ENCODE measurements at places on chromosomes 7 and 10. TPM values are rescaled to one million over a fixed set of nuclear protein-coding genes. Genes with fewer than 3 reads are reported as not detected.

DNA sequence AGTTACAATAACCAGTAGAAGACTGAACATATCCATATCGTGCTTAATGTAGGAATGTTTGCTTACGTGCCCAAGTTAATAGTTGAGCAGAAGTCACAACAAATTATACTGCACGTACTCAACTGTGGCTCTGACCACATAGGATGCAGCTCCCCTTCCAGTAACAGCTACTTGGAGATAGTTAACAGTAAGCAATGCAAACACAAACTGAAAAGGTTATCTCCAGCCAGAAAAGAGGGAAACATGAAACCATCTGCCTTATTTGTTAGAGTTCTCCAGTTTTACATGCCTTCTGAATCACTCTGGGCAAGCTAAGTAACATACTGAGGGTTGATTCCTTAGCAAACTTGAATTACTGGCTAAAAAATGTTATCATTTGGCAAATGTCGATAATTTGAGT, 9.8 kb downstream of the DHX32 start:
- no peak for DNase-seq

- peak; percentile 100 for DNase-seq
Observed at GRCh38 chr10:97498076-97498840, at the start of gene MMS19. MMS19 (minus strand) TSS chr10:97498422; CDS start chr10:97498384, 38 bp downstream.

DNA sequence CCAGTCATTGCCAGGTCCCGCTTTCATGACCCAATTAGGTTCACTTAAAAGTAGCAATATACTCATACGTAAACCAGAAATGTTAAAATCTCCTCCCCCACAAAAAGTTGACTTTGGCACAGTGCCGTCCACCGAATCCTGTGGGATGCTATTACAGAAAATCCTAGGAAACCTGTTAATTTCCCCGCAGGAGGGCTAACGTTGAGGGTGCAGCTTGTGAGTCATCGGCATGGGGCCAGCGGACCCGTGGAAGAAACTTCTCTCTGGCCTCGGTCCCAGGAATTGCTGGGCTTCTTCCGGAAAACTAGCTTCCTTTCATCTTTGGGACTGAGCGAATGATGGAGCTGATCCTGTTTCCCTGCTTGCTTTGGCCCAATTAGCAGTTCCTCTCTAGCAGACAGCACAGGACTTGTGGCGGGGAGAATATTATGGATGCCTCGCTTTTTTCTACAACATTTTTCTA, 13.5 kb downstream of the CRYGN start:
- DNase-seq: peak; percentile 91

DNA sequence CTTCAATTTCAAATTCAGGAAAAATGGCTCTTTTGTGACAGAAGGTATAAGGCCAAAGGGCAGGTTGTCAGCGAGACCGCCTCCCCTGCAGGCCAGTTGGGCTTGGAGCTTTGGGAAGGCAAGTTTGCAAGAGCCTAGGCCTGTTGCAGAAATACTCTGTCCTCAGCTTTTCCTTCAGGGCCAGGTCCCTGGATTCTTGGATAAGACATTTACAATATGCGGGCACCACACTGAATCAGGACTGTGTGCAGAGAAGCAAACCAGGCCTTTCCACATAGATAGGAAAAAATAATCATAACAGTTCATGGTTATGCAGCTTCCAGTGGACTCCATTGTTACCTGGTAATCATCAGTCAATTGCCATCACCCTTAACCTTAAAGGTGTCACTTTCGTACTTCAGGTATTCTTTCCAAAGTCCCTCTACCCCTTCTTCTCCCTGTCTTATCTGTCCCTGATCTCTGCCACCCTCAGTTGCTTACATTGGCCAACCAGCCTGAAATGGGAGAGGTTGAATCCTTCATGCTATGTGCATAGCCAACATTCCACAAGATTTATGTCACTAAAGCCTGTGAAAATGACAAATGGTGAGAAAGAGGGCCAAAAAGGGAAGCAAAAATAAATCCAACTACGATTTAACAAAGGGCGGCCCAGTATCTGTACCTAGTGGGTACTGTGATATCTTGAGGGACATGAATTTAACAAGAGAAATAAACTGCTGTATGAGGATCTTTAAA, 304.5 kb upstream of the NFE2L3 start:
- DNase-seq: no peak

DNA sequence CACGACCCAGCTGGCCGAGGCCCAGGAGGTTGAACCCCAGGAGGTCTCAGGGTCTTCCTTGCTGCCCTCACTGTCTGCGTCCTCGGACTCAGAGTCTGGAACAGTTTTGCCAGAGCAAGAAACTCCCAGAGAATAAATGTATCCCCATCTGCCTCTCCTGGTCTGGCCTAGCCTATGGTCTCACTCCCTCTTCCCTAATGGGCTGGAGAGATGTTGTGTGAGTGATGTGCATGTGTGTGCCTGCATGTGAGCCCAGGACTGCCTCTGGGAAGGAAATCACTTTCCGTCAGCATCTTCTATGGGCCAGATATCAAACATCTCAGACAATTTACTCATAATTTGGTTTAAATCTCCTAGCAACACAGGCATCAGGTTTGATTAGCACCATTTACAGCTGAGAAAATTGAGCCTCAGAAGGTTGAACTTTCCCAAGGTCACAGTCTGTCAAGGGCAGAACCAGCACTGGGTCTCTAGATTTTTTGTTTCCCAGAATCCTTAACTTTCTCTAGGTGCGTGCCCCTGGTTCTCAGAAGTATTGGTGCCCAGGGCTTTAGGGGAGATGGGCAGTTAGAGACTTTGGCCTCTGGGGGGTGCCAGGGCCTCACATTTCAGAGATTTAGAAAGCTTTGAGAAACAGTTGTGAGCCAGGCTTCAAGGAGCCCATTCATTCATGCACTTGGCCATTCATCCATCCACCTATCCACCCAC, 4.9 kb downstream of the TMEM270 start:
- peak; percentile 63 for DNase-seq

The MBLAC1 gene
- 3.0 TPM for total RNA-seq

DNA sequence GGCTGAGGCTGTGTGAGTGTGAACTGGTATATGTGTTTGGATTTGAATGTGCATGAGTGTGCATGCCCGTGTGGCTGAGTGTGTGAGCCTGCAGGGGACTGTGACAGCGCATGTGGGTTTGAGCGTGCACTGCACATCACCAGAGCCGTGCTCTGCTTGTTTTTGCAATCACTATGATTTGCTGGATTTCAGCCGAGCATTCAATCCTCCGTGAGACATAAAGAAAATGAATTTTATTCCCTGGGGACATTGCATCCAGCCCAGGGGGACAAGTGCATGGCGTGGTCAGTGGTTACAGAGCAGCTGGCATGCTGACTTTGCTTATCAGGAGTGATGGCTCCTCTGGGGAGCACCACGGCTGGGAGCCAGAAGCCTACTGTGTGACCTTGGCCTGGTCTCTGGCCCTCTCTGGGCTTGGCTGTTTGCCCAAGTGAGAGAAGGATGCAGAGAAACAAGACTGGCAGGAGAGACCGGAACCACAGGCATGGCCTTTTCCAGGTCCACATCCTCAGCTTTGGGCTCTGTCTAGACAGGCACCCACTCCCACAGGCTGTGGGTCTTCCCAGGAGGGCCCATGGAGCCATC, 160.2 kb upstream of the UNC5B start:
- no peak for DNase-seq

DNA sequence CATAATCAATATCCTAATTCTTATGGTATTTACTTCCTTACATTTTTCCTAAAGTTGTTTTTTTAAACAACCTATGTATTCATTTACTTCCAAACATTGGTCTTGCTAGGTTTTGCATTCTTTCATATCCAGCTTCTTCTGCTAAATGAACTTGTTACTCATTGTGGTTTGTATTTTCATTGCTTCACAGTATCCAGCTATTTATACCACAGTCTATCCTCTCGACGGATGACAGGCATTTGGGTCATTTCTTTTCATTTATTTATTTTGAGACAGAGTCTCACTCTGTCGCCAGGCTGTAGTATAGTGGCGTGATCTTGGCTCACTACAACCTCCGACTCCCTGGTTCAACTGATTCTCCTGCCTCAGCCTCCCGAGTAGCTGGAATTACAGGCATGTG, 66.8 kb downstream of the CCDC6 start:
- no peak for DNase-seq

- DNase-seq: no peak
Observed at GRCh38 chr10:51800725-51801424, 101.5 kb upstream of the CSTF2T start.

GRCh38 chr7:84921154-84921553, 265.7 kb downstream of the SEMA3D start:
- no peak for DNase-seq

DNA sequence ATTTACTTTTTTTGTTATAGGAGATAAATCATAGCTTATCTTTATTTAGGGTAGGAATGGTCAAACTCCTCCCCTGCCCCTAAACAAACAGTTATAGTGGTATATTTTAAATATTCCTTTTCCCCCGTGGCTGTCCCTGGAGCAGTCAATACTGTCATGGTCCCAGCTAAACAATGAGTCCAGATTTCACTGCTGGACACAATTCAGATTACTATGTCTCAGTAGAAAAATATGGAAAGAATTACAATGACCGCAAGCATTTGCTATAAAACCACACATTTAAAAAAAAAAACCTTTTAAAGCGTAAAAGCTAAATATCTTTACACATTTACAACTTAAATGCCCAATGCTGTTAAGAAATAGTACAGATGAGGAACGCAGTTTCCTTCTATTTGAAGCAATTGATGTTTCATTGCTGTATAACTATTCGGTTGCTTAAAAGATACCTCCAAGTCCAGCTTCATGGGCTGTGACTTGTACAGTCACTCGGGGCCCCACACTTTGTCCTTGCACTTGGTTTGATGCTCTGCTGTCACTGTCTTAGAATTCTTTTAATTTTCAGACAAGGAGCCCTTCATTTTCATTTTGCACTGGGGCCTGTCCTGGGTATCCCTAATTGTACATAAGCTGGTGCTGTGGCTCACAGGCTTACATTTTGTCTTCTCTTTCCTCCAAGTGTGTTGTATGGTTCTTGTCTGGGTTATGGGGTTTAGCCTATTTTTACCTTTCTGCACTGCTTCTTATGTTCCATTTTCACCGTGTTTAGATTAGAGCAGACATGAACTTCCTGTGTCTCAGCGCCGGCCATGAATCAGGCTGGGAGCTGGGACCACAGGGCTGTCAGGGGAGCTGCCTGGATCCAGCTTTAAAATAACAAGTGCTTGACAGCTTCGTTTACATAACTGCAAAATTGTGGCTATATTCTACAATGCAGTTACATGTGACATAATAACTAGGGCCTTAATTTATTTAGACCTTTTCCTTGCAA, 530.2 kb upstream of the FZD8 start:
- no peak for DNase-seq

The HOXA7 gene
- not detected for total RNA-seq

The SLC39A12 gene
- not detected for total RNA-seq

DNA sequence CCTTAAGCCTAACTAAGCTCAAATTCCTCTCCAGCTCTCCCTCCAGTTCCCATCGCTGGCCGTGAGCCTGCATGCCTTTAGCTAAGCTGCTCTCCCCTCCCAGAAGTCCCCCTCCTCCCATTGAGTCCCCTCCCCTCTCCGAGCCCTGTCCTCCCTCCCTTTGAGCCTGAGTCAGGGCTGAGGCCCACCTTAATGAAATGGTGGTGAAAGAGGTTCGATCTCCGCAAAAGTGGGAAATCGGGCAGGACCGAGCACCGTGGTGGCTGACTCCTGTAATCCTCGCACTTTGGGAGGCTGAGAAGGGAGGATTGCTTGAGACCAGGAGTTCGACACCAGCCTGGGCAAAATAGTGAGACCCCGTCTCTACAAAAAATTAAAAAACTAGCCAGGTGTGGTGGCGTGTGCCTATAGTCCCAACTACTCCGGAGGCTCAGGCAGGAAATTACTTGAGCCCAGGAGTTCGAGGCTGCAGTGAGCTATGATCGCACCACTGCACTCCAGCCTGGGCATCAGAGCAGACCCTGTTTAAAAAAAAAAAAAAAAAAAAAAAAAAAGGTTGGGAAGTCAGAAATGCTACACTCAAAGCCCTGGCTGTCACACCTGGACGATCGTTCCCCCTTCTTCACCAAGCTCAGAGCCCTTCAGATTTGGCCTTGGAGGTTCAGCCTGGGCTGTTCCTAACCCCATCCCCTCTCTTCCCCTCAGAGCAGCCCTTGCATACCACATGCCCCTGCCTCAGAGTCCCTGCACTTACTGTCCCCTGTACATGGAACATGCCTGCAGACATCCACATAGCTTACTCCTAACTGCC, 995 bp upstream of the CLDN3 start:
- DNase-seq: no peak

DNA sequence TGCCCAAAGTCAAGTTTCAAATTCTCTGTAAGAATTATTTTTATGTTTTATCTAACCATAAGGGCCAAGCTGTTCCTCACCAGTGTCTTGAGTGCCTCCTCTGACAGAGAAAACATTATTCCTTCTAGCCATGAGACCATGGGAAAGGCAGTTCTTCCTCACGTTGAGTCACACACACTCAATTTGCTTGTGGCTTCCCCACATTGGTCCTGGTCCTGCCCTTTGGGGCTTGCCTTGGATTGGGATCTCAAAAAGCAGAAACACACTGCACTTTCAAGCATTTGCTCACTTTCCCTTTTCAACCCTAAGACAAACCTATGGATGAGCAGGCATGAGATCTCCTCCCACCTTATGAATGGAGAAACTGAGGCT, 248.3 kb upstream of the IGFBP3 start:
- no peak for DNase-seq

DNA sequence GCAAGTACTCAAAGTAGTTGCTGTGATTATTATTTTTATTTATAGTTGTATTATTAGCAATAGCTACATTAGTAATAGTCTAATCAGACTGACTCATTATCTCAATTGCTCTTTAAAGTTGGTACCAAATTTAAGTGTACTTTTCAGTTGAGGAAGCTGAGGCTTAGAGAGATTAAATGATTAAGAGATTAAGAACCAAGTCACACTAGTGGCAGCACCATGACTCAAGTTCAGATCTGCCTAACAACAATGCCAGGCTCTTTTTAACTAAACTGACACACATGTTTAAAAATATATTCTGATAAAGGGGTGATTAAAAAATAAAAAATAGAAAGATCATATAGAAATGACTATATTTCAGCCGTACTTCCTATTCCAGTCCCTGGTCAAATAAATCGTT, 42.0 kb downstream of the FZD1 start:
- DNase-seq: no peak

DNA sequence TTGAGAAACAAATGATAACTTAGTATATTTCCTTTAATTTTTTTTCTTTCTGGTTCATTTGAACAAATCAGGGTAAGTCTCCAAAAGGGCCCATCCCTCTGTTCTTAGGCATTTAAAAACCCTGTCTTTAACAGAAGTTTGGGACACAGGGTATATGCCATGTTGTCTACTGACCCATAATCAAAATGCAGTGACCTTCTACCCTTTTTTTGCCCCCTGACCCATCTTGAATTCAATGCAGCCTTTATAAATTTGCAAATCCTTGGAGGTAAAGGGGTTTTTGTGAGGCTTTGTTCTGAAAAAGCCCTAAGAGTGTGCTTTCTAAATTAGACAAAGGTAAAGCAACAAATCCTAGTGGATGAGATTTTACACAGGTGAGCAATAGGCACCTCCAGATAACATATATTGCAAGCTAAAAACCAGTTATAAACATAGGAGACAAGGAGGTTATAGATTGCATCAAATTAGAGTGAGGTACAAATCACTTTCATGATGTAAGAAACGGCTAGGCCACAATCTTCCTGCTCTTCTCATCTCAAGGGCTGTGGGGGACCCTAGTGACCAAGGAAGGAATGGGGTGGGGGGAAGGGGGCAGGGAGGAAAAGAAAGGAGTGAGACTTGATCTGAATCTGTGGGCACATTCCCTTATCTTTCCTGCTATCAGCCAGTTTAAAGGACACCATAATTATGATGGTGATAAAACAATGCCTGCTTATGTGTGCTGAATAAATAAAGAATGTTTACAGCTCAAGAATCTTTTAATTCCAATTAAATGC, 2.7 kb downstream of the SKIDA1 start:
- no peak for DNase-seq

The COBL gene
- 56.5 TPM for total RNA-seq
